ENCODE measurements at places on chromosomes 7 and 10.
A peak's percentile ranks its signal among the peaks of the same experiment; 100 is the strongest.

- DNase-seq: no peak
These were observed 178.8 kb downstream of the ELMO1 start for GRCh38 chr7:37269711-37270508.

DNA sequence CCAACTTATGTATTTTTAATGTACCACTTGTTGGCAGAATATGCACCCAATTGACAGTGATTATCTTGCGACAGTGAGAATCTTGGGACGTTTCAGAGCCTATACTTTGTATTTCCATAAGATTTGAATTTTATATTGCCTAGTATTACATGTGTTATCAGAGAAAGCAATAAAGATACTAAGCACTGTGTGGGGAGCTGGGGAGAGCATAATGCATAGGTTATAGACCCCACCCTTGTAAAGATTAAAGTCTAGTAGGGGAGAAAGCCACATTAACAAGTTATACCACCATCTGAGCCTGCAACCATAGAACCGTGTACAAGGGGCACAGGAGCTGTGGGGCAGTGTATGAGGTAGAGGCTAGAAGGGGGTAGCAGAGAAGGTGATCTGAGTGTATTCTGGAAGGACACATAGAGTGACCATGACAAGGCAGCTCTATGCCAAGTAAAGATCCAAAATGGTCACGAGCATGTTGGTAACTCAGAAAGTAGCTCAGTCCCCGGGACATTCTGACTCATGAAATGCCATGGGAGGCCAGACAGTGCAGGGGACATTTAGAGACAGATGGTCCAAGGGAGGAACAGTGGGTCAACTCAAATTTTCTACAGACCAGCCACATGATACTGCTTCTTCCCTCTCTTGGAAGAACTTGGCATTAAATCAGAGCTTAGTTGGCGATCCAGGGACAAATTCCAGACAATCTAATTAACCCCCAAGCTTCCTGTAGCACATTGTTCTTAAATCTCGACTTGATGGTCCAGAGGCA is 84.5 kb downstream of the ADRA2A start:
- no peak for DNase-seq

- DNase-seq: no peak
These were observed 74.8 kb upstream of the ASAH2 start for GRCh38 chr10:50326172-50326555.

DNA sequence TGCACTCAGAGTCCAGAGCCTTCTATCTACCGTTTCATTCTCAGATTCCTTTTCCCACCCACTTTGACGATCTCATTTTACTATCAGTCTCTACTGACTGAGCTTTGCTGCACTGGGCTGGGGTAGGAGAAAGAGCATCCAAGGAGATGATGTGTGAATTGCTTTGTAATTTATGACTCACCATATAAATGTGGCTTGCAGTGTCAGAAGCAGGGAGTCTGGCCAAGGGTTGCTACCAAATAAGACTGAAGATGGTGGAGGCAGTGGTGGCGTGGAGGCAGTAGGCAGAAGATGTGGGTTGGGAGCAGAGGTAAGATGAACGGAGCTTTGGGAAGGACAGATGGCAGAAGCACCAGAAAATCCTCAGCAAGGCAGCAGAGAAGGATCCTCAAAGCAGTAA is 73.3 kb upstream of the AGK start:
- no peak for DNase-seq

- DNase-seq: no peak
These were observed 6.8 kb upstream of the LRRC4 start for GRCh38 chr7:128037880-128038619.

- DNase-seq: no peak
These were observed 163.2 kb downstream of the DGKB start for GRCh38 chr7:14739168-14739840.

DNA sequence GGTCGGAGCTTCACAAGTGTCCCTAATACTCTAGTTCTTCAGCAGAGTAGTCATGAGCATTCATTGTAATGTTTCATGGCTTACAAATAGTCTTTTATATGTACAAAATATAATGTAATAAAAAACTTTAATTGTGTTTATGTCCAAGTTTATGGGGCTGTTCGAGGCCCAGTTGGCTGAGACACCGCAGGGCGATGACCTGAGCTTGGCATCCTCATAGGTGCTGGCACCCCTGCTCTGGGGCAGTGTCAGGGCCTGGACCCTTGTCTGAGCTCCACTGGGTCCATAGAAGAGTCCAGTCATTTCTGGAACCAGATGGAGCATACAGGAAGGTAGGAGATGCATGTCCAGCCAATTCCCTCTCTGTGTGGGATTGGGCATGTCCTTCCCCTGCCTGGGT is 12.9 kb upstream of the ZMIZ1 start:
- DNase-seq: no peak

DNA sequence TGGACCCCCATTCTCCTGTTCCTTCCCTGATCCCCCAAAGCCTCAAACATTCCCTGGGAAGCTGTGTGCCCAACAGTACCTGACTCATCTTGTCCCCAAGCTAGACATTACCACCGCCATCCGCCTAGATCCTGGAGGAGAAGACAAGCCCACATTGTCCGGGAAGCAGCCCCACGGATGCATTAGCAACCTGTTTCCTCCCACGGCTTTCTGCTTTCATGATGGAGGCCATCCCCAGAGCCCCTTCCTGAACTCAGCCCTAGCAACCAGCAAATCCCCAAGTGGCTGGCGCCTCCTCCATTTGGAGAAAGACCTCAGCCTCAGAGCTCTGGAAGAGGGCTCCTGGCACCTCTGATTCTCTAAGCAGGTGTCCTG is 2.3 kb upstream of the SLC29A3 start:
- no peak for DNase-seq

- no peak for DNase-seq
These were observed 12.7 kb downstream of the SHH start for GRCh38 chr7:155799514-155799913.

GRCh38 chr7:111424768-111425167 is 137.5 kb downstream of the IMMP2L start:
- peak; percentile 52 for DNase-seq

DNA sequence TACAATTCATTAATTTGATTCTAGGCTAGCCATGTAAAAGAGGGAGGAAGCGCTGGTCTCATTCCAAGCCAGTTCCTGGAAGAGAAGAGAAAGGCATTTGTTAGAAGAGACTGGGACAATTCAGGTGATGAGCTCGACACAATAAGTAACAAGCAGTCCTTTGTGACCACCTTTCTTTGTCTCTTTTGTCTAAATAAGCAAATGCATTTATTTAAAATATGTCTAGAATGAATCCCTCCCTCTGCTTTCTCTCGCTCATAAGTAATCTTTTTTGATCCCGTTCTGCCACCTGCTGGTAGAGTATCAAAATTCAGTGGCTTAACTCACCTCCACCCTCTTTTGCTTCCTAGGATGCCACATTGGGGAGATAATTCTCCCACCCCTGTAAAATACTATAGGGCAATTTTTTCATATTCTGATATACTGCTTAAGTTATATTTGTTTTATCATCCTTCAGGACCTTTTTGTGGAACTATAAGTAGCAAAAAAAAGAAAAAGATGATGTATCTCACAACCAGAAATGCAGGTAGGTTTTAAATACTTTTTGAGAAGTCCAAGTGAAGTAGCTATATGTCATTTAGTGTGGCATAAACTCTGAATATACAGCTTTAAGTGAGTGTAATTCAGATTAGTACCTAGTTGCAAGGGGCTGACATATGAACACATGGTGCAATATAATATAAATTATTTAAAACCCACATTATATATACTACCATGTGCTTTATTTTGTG is 91.5 kb downstream of the GSDME start:
- DNase-seq: peak; percentile 48

DNA sequence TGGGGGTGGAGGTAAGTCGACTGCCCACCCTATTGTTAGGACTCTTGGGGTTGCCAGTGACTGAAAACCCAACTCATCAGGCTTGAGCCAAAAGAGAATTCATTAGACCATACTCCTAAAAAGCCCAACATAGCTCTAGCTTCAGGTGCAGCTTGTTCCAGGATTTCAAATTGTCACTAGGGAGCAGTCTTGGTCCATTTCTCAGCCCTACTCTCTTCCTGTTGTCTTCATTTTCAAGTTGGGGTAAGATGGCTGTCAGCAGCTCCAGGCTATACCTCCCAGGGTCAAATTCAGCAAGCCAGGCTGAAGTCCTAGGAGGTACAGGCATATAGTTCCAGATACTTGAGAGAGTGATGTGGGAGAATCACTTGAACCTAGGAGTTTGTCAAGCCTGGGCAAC is 14.9 kb upstream of the COL13A1 start:
- peak; percentile 55 for DNase-seq

- no peak for DNase-seq
These were observed 484.1 kb upstream of the ZMIZ1 start for GRCh38 chr10:78584681-78585080.

- peak; percentile 45 for DNase-seq
These were observed 25.0 kb downstream of the VTI1A start for GRCh38 chr10:112471878-112472487.

GRCh38 chr7:90401989-90402388 is 1.3 kb upstream of the CLDN12 start:
- DNase-seq: no peak

GRCh38 chr7:125382401-125382800 is 452.8 kb upstream of the POT1 start:
- DNase-seq: no peak

DNA sequence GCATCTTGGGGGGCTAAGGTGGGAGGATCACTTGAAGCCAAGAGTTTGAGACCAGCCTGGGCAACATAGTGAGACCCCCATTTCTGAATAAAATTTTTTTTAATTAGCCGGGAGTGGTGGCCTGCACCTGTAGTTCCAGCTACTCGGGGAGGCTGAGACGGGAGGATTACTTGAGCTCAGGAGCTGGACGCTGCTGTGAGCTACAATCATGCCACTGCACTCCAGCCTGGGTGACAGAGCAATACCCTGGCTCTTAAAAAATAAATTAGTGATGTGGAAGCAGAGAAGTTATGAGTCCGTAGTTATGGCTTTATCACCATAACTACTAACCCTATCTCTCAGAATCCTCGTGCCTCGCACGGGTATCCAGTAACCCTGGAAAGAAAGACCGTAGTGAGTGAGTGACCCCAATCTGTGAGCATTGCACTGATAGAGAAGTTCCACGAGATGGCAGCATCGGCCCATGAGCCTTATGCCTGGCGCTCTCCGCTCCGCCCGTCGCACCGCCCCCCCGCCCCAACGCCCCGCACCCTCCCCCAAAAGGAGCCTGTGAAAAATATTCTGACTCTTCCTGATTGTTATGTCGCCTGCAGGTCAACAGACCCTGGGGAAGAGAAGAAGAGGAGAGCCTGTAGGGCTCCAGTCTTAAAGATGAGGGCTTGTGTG is 4.9 kb upstream of the SLC29A3 start:
- no peak for DNase-seq

GRCh38 chr7:73847941-73848723 is 5.8 kb upstream of the METTL27 start:
- DNase-seq: no peak

DNA sequence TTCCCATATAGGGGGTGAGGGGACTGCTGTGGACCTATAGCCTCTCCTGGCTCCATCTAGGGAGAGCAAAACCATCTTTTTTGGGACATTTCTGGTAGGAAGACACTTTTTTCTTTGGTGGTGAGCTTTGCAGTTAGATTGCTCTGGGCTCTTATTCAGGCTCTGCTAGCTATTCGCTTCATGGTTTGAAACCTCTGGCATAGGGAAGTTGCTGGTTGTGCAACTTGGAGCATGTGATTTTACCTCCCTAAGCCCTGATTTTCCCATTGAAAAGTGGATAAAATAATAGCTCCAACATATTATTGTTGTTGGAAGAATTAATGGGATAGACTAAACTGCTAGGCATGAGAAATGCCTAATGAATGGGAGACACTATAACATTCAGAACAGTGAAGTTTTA is 69.6 kb downstream of the CYP26A1 start:
- no peak for DNase-seq

- DNase-seq: no peak
These were observed 101.9 kb upstream of the TNRC18 start for GRCh38 chr7:5525271-5526099.

- DNase-seq: no peak
These were observed 69.2 kb downstream of the PHYHIPL start for GRCh38 chr10:59245686-59246085.

DNA sequence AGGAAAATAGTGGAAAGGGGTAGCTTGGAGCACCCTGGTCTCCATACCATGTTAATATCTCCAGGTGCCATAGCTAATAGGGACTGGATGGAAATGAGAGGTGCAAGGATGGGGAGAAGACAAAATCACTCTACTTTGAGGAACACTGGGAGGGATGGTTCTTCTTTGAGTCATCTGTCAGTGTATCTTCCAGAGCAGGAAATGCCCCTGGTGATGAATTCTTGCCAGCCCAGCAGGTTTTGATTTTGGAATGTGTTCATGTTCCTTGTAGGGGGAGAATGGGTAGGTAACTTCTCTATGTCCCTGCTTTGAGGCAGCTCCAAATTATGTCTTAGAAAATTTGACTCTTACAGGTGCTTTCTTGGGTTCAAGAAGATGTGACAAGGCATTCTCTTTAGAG is 177.0 kb upstream of the GLI3 start:
- DNase-seq: no peak

GRCh38 chr7:95190515-95190914 is 133.8 kb downstream of the PON1 start:
- peak; percentile 0 for DNase-seq

DNA sequence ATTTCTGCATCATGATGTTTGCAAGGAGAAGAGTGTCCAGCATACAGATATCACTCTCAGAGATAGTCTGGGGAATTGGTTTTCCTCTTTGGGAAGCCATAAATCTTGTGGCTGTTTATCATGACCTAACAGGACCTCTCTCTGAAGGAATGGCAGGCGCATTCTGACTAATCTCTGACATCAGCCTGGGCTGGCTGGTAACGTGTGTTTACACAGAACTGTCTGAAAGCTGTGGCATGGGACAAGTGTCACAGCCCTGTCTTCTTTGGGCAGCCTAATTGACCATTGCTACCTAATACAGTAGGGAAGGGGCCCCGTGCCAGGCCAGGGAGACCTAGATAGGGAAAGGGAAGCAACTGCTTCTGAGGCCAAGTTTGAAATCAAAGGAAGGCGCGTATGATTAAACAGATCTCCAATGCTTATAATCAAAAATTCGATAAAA is 73.9 kb upstream of the CABCOCO1 start:
- DNase-seq: no peak

GRCh38 chr10:97708976-97709946 is 4.3 kb upstream of the MARVELD1 start:
- peak; percentile 78 for DNase-seq

GRCh38 chr7:65404020-65404419 is 30.4 kb downstream of the ZNF92 start:
- DNase-seq: no peak

DNA sequence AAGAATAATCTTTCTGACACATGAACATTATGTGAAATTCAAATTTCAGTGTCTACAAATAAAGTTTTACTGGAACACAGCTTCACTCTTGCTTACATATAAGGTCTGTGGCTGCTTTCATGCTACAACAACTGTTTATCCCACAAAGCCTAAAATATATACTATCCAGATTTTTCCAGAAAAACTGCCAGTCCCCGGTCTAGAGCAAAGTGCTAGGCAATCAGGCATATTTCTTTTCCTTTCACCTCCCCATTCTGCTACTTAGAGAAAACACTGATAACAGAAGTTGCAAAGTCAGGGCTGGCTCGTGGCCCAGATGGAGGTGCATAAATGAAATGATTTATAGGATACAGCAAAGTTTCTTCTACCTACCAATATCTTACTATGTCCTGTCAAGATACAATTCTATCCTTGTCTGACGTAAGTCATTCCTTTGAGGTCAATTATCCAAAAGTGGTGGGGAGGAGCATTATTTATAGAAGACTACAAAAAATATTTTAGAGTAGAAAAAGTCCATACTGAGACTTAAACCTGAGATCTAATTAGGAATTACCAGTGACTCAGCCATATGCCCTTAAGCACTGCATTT is 384.1 kb downstream of the NXPH1 start:
- no peak for DNase-seq
